ENCODE measurements at places on chromosomes 5 and 9. TPM values are rescaled to one million over a fixed set of nuclear protein-coding genes. Genes with fewer than 3 reads are reported as not detected.

- DNase-seq, result no peak
Measured at GRCh38 chr9:120877276-120878034, 467 bp upstream of the PHF19 start.

DNA sequence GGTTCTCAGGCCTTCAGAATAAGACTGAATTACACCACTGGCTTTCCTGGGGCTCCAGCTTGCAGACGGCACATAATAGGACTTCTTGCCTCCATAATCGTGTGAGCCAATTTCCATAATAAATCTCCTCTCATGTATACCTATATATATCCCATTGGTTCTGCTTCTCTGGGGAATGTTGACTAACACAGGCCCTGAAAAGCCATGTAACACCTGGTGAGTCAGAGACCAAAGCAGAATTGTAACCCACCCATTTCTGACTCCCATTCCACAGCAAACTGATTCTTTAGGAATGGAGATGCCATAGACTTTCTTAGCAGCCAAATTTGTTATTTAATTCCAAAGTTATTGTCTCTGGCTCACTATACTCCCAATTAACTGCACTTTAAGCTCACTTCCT is 85.4 kb upstream of the AGXT2 start:
- no peak for DNase-seq

DNA sequence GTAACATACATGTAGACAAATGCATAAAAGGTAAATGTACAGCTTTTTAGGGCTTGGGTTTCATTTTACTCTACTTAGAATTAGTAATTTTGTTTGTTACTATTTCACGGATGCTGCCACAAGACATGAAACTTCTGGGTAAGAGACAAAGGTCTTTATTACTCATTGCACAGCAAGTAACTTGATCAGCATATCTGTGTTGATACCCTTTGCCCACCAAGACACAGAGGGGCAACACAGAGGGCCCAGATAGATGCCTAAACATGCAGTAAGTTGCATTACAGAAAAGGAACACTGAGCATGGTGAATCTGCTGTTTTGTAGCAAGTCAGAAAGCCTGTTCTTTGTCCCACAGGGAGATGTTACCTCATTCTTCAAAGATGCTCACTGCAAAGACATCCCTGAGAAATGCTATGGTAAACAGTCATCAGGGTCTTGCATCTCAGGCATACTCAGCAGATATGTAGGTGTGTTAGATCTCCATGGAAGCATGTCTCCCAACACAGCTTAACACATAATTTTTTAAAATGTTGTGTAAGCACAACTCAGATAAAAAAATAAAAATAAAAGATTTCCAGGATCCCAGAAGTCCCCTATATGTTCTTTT is 10.3 kb downstream of the ITGA2 start:
- no peak for DNase-seq

DNA sequence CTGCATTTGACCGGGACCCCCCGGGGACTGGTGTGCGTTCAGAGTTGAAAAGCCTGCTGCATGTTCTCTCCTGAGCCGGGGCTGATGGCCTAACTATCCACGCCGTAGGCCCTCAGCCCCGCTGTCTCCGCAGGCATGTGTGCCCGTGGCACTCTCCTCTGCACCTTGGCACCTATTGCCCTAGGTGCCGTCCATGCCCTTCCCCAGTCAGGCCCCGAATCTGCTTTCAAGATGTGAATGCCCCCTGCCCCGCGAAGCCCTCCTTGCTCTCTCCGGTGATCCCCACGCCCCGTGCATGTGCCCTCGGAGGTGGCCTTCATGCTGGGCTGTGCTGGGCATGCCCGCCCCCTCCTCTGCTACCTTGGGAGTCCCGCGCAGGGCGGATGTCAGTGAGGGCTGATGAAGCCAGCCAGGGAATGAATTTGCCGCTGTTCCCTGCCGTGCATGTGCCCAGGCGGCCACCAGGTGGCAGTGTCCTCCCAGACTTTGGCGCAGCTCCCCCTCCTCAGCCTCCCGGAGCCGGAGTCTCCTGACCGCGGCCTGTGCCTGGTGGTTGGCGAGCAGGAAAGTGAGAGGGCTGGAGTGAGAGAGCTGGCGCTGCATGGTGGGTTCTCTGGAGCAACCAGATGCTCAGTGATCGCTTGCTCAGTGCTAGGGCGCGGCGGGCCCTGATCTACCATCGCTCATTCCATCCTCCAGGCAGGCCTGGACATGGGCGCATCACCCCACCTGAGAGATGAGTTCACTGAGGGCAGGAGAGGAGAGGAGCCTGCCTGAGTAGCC is 112.9 kb upstream of the LMX1B start:
- no peak for DNase-seq

- no peak for DNase-seq
Measured at GRCh38 chr9:73074176-73074708, 77.4 kb upstream of the ANXA1 start.

- DNase-seq, result no peak
Measured at GRCh38 chr9:70411121-70411929, 3.1 kb downstream of the KLF9 start.

DNA sequence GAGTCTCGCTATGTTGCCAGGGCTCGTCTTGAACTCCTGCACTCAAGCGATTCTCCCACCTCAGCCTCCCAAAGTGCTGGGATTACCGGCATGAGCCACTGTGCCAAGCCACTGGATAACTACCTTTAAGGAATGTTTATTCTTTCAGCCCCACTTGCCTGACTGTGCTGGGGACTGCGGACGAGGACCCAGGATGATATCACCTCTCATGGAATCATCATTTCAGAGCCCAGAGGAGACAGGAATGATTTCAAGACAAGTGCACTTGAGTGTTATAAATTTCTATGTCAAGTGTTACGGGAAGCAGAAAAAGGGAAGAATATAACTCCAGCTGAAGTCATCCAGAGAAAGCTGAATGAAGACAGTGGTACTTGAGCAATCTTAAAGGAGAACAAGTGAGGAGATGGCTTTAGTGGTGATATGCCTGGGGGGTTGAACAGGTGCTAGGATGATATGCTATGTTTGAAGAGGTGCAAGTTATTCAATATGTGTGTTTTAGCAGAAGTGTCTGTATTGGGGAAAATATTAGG is 109.3 kb downstream of the DCP2 start:
- no peak for DNase-seq

WDR55 gene
- 12.7 TPM for total RNA-seq

Data from urinary bladder (tissue), 4 donors.